ENCODE measurements at places on chromosomes 5 and 9.

- DNase-seq, result no peak
These were observed 143.0 kb downstream of the GPBP1 start for GRCh38 chr5:57316798-57317327.

GRCh38 chr5:42648036-42648435 is 108.6 kb upstream of the CCDC152 start:
- DNase-seq, result no peak

DNA sequence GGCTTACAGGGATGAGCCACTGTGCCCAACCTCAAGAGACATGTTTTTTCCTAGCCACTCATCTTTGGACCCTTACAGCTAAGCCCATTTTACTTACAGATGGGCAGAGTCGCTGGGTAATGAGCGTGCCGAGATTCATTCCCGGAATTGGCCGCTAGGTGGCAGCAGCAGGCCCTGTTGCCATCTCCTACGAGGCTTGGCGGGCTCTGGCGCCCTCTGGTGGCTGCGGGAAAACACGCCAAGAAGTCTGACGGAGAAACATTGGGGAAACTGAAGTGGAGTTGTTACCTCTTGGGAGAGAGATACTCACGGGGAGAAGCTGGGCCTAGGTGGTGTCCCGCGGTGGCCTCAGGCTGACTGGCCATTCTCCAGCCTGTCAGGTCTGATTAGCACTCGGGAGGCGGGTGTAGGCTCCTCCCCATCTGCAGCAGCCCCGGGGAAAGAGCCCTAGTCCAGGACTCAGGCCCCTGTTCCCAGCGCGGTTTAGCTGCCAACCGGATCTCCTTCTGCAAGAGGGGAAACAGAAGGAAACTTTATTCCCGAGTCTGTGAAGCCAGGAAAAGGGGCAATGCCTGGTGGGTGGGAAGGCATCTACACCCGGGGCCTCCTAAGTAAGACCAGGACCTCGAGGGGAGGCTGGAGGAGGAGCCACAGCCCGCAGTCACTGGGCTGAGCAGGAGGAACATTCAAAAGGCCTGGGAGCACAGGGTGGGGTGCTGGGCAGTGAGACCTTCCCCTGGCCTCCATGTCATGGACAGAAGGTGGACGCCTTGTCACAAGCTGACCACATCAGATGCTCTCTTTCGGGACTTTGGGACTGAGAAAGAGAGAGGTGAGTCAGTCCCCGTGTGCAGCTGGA is 9.7 kb downstream of the PTGES2 start:
- DNase-seq, result peak; percentile 99

DNA sequence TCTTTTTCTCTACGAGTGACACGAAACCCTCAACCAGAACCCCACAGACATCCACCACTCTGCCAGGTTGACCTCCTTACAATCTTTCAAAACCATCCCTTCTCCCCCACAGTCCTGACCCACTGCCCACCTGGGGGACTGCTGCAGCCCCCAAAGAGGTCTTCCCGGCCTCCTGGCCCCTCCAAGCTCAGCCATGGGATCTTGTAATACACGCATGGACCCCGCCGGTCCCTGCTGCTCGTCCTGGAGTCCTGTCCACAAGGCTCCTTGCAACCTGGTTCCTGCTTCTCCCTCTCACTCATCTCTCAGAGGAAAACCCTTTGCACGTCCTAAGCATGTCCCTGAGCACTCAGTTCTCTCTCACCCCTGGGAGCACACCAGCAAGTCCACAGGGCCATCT is 187.3 kb downstream of the CDK5RAP2 start:
- DNase-seq, result no peak

DNA sequence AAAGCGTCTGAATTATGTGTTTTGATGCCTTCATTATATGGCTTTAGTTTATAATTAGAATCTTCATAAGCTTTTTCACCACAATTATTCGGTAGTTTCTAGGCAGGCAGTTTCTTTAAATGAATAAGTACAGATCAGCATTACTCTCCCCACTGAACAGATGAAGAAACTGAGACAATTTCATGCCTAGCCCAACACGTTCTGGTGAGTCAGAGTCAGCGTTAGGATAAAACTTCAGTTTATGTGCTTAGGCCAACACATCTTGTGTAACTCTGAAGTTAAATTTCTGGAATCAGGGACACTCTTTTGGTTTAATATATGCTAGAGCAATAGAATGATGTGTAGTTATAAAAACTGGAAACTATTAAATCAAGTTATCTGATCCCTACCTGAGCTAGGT is 186.7 kb upstream of the ELL2 start:
- no peak for DNase-seq

DNA sequence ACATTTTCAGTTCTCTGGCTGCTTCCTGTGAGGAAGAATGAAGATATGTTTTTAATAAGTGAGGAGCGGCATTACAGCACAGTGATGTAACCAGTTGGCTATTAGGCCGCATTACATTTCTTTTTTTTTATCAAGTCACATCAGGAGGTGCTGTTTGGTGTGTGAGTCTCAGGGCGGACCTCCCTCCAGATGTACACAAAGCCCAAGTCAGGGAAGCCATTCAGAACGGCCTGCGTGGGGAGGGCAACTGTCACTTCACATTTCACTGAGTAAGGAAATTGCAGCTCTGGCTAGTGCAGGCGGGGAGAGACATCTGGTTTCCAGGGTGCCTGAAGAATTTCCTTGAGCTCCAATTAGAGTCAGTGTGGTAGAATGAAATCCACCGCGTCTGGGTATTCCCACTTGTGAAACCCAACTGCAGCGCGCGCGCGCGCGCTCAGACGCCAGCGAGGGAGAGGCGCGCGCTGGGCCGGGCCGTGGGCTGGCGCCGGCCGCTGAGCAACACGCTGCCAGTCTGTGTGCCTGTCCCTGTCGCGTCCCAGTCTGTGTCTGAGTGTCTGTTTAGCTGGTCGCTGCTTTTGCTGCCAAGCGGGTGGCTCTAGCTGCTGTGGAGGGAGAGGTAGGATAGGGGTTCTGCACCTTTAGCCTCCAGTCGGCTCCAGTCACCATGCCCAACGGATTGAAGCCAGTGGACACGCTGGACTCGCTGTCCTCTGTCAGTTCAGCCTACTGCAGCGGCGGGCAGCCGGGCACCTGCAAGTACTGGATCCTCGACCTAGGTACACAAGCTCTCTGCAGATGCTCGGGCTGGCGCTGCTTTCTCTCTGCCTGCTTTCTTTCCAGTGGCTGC is 140.8 kb upstream of the OTULINL start:
- DNase-seq, result no peak
